ENCODE measurements at places on chromosomes 16 and 17. TPM values are rescaled to one million over a fixed set of nuclear protein-coding genes. Genes with fewer than 3 reads are reported as not detected.

GRCh38 chr17:69223809-69224208 lies 4.8 kb downstream of the ABCA10 start:
- DNase-seq = no peak

- DNase-seq = no peak
Measured at GRCh38 chr16:14635395-14636165, 2.8 kb downstream of the BFAR start.

DNA sequence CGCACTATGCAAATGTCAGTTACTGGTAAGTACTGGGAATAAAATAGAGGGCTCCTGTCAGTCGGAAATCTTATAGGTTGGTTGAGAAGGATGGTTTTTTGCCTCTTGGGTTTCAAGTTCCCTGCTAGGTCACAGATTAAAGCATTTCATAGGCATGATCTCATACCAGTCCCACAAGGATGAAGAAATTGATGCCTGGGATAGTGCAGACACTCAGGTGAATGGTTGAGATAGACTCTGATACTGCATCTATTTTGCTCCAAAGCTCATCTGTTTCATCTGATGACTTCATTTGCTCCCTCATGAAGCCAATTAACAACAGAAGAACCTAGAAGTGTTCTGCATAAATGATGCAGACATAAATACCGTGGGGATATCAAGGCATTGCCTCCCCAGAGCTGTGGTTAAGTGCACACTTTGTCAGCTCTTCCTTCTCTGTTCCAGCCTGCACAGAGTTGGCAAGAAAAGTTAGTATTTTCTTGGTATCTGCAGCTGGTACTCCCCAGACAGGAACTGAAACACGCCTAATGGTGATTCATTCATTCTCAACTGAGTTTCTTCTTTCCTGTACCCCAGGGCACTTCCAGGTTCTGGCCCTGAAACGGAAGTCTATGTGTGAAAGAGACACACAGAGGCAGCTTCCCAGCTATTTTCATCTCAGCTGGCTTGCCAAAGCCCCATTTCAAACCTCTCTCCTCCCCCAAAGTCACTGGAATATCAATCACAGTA lies 418.3 kb upstream of the SALL1 start:
- DNase-seq = no peak

The HAS3 gene
- 0.09 TPM for polyA plus RNA-seq

- DNase-seq = no peak
Measured at GRCh38 chr16:12625068-12625467, 178.6 kb downstream of the CPPED1 start.

- no peak for DNase-seq
Measured at GRCh38 chr17:40906613-40907012, 21.6 kb upstream of the KRT20 start.

GRCh38 chr17:67615011-67615561 lies 102.7 kb upstream of the NOL11 start:
- DNase-seq = no peak

DNA sequence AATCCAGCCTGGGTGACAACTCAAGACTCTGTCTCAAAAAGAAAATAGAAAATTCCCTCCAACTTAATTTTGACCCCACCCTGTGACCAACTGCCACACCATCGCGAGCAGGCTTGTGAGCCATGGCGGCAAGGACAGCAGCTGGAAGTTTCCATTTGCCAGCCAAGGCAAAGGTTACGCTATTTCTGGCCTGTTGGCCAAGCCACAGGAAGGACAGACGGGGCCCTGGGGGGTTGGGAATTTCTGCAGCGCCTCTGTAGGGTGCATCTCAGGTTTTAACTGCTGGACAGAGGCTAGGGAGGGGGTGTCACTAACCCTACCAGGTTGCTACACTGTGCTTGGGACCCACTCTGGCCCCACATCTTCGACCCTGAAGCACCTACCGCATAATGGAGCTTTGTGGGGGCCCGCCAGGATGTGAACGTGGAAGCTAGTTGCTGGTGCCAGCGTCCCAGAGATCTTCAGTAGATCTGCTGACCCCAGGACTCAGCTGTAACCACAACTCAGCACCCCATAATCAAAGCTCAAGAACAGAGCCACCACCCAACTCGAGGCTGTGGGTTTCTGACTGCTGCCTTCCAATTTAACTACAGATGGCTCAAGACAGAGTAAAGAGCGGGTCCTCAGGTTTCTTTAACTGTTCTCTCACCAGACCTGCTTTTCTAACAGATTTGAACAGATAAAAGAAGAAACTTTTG lies 10.9 kb downstream of the KIFC3 start:
- no peak for DNase-seq

GRCh38 chr17:40417258-40417608 lies 463 bp downstream of the TOP2A start:
- DNase-seq = no peak

The GP1BA gene
- not detected for polyA plus RNA-seq

DNA sequence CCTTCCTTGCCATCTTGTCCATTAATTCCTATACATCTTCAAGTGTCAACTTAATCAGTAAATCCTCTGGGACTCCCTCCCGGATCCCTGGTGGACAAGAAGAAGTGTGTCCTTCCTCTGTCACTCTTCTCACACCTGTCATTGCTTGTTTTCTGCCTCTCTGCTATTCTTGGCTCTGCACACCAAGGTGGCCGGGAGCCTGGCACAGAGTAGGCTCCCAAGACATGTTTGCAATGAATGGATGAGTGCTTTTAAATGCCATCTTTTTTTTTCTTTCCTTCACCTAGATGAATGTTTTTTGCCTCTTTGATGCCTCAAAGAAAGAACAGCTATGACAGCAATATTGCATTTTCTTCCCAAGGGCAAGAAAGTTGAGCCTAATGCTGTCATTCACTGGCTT lies 58.0 kb upstream of the CLEC18A start:
- no peak for DNase-seq

GRCh38 chr17:41396996-41397660 lies at the start of gene KRT31:
Gene KRT31, minus strand, starts transcription at chr17:41397608. Its CDS starts 69 bp downstream, at chr17:41397539.
- DNase-seq = no peak

Measured in CD4-positive, CD25-positive, alpha-beta regulatory T cell (primary cell).